ENCODE measurements at places on chromosomes 7 and 10. TPM values are rescaled to one million over a fixed set of nuclear protein-coding genes. Genes with fewer than 3 reads are reported as not detected.

- no peak for DNase-seq
Measured at GRCh38 chr7:44563171-44563679, 10.5 kb downstream of the DDX56 start.

GRCh38 chr10:99843310-99843709 is 60.9 kb downstream of the ABCC2 start:
- no peak for DNase-seq

DNA sequence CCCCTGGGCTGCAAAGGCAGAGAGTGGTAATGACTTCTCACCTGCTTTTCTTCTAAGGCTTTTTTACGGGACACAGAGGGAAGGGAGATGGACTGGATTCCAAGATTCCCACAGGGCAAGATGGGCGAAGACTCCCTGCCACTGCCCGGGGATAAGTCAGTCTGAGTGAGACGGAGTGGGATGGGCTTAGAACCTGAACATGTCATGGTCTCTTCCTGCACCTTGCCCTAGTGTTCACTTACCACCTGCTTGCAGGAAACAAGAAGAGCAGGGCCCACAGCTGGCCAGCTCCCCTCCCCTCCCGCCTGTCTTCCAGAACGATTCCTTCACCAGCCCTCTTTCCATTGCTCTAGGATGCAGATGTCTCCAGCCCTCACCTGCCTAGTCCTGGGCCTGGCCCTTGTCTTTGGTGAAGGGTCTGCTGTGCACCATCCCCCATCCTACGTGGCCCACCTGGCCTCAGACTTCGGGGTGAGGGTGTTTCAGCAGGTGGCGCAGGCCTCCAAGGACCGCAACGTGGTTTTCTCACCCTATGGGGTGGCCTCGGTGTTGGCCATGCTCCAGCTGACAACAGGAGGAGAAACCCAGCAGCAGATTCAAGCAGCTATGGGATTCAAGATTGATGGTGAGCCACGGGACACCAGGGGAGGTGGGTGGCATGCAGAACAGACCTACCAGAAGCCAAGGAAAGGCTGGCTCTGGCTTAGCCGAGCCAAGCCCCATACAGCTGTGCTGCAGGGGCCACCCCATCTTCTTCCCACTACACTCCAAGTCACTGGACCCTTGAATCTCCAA is 1.3 kb downstream of the SERPINE1 start:
- DNase-seq: peak; percentile 75

Gene GPC2
- total RNA-seq: 9.6 TPM

DNA sequence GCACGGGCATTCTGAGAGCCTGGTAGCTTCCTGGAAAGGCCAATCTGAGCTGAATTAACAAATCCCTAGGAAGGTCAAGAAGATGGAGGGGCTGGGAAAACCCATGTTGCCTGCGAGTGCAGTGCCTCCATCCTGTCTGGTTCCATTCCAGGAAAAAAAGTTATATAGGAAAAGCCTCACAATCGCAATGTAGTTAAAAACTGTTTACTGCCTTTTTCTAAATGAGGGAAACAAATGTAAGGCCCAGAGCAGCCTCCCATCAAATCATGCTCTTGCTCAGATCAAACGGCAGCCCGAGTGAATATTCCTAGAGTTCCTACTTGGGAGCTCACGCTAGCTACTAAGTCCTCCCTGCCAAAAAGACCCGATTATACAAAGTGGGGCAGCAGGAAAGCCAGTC is 179.9 kb downstream of the KCNMA1 start:
- DNase-seq: no peak

- no peak for DNase-seq
Measured at GRCh38 chr7:138645284-138645683, 55.9 kb downstream of the SVOPL start.

GRCh38 chr7:28536259-28536658 is 123.9 kb downstream of the CREB5 start:
- peak; percentile 48 for DNase-seq

Gene MKX
- not detected for total RNA-seq

DNA sequence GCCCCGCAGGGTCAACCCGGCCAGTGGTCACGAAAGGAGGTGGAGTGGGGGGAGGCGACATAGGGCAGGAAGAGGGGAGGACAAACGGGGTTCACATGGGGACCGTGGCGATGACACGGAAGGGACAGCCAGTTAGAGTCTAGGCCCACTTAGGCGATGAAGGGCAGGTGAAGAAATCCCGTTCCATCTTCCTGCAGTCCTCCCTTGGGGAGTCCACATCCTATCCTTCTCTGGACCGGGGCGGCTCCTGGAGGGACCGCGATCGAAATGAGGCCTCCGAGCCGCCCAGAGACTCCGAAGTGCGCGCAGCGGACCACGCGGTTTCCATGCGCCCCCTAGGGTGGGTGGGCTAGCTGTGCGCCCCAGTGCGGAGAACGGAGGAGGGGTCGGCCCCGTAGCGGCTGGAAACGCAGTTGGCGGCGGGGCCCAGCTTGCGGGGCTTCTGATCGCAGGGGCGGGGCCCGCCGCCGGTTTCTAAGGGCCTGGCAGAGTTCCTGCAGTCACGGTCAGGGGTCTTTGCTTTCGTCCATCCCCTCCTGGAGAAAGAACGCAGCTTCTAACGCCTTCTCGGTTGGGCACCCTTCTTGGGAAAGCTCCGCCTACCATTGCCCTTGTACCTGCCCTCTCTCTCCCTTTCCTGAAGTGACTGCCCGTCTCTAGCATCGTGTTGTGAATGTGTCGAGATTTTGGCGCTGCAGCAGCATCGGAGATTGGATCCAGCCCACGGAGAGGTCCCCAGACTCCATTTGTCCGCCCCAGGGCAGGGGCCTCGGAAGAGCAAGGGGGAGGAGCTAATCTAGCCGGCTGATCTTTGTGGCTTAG is 17.9 kb upstream of the TMEM225B start:
- DNase-seq: peak; percentile 41

Gene MSMB
- total RNA-seq: not detected

DNA sequence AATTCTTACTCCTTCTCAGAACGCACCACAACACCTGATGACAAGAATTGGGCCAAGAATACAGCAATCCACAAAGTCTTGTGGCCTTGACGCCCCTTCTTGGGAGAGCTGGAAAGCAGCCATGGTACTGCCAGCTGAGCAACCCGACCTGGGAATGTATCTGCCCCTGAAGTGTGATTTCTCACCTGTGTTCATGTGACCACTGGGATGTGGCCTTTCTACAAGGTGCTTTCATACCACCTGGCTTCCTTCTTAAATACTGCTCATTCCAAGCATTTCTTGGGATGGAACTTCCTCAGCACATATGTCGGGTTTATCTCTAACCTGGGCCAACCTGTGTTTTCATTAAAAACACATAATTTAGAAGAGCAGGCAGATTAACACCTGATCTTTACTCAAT is 72.1 kb downstream of the HTR7 start:
- no peak for DNase-seq

Gene CXCL12
- total RNA-seq: 0.29 TPM

DNA sequence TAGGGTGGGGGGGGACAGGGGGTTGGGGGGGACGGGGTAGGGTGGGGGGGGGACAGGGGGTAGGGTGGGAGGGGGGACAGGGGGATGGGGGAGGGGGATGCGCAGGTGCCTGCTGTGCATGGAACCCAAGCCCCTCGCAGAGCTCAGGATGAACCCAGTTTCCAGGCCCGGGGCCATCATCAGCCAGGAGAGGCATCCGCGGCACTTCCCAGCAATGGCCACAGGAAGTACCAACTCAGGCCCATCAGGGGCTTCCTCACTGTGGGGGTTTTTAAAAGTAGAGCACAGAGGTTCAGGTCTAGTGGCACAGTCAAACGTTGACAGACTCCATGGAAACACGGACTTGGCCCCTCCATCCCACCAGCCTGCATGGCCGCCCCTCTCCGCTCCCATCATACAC is 172.7 kb downstream of the DIP2C start:
- no peak for DNase-seq

- no peak for DNase-seq
Measured at GRCh38 chr10:77545585-77545984, 92.0 kb downstream of the KCNMA1 start.

- no peak for DNase-seq
Measured at GRCh38 chr7:128869138-128869943, 6.7 kb downstream of the ATP6V1F start.

Gene SORBS1
- 3.7 TPM for total RNA-seq

DNA sequence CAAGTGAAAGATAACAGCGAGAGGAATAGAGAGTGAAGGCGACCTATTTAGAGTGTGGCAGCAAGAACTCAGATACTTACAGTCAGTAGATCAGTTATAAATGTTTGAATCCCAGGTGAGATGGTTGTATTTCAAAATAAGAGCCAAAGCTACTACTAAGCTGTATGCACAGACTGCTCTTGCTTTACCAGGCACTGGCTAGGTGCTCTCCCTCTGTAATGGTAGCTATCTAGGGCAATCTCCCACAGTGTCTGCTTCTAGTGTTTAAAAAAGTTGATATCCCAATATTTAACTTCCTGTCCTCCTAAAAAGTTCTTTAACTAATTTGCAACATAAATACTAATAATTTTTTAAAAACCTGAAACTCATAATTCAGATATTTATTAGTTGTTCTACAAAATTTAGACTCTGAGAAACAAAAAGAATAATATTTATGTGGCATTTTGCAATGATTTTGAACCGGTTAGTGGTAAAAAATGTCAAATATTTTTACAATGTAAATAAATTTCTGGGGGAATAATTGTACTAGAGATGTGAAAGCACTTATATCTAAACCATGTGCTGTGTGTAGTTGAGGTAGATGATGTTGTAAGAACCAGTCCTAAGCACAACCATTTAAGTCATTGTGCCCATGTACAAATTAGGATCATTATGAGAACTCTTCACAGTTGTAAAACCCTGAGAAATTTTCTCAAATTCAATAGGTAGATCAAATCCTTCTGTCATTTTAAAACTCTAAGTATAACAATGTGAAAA is 349.3 kb upstream of the SEMA3D start:
- no peak for DNase-seq

Gene ZDHHC6
- 39.6 TPM for total RNA-seq

DNA sequence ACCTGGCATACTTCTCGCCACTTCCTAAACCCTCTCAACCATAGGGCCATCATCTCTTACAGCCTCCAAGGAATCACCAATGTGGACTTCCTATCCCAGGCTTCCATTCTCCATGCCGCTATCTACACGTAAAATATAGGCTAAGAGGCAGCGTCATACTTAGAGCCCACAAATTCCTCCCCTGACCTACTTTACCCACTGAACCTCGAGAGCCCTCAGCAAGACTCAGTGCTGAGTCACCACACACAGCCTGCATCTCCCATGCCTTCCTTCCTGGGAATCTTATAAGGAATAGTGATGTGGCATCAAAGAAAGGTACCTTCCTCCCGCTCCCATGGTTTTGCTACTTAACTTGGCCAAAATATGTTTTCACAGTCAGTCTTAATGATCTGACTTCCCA is 435.6 kb upstream of the NFE2L3 start:
- peak; percentile 21 for DNase-seq

Gene HTR5A
- not detected for total RNA-seq

DNA sequence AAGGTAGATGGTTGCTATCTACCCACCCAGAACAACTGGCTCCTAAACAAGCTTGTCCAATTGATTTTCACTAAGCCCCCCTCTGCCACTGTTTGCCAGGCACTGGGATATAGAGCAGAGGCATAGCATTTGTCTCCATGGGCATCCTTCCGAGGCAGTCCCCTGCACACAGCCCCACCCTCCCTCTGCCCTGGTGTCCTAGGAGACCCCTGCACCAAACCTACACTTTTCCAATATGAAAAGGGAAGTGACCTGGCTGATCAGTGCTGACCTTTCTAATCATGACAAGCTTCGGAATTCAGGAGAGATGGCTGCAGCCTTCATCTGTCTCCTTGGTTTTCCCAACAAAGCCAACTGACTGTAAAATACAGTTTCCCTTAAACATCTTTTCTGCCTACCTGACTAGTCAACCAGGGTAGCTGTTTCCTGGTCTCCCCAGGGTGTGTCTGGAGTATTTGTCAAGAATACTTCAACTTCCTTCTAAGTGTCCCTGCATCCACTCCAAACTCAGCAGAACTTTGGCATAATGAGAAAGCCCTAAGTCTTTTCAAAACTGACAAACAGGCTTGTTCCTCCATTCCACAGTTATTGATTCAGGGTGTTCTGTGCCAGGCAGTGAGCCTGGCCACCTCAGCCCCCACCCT is 7.6 kb upstream of the SLC18A3 start:
- no peak for DNase-seq

Data from LHCN-M2 (cell line).